ENCODE measurements at places on chromosomes 11 and 22.

DNA sequence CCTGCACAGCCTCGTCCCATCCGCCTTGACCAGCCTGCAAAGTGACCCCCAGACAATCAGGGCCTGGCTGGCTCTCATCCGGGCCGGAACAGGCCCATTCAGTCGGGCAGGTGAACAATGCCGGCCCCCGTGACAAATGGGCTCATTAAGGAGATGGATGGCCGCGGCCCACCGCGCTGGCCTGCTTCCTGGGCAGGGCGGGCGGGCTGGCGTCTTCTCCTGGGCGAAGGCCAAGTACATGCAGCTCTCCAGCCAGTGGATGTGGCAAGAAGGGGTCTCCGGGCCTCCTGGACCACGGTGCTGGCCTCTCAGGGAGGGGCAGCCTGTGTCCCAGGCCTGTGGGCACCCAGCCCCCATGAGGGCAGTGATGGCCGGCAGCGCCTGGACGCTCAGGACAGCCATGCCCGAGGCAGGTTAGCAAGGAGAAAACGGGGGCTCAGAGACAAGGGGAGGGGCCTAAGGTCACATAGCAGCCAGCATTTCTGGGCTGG is 1022.8 kb downstream of the BRD1 start:
- no peak for DNase-seq

GRCh38 chr22:46067159-46068111 is 82.9 kb upstream of the PPARA start:
- no peak for DNase-seq

- DNase-seq, result no peak
These were observed 66.2 kb downstream of the COMMD9 start for GRCh38 chr11:36222831-36223635.

DNA sequence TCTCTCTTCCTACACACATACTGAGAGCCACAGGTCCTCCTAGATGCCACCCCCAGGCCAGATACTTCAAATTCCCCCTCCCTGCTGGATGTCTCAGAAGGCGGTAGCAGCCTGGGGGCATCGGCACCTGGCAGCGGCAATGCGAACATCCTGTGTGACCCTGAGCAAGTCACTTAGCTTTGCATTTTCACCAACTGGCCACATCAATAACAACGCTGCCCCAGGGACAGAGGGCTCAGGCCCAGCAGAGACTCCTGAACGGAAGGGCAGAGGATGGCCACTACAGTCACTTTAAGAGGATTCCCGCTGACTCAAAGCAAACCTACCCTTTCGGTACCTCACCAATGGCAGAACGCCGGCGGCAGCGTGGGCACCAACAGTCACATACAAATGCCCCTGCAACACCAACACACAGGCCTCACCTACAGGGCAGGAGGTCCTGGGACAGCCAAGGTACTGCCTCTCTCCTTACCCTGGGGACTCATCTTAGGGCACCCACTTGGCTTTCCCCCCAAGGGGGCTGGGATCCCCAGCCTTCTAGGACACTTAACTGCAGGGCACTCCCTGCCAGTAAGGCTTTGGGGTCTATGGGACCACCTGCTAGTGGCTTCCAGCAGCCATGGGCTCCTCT is 1.6 kb downstream of the LMO1 start:
- DNase-seq, result no peak

- no peak for DNase-seq
These were observed 6.1 kb upstream of the APOL3 start for GRCh38 chr22:36166518-36167220.

- DNase-seq, result no peak
These were observed 77.3 kb upstream of the ARFGAP3 start for GRCh38 chr22:42934338-42934737.

GRCh38 chr11:75878933-75879332 is 63.9 kb downstream of the UVRAG start:
- no peak for DNase-seq

DNA sequence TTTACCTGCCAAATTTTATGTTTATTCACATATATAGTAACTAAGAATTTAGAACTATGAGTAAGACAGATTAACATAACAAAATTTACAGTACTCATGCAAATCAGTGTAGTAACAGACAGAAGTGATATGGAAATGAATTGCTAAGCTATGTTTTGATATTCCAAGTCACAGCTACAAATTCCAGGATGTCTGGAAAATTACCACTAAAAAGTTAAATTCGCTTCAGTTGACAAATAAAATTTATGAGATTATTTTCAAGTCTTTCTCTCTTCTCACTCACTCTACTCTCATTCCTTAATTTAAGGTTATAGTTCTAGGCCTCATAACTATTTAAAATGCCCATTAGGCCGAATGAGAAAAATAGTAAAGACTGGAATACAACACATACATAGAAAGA is 18.1 kb downstream of the XKR3 start:
- no peak for DNase-seq

DNA sequence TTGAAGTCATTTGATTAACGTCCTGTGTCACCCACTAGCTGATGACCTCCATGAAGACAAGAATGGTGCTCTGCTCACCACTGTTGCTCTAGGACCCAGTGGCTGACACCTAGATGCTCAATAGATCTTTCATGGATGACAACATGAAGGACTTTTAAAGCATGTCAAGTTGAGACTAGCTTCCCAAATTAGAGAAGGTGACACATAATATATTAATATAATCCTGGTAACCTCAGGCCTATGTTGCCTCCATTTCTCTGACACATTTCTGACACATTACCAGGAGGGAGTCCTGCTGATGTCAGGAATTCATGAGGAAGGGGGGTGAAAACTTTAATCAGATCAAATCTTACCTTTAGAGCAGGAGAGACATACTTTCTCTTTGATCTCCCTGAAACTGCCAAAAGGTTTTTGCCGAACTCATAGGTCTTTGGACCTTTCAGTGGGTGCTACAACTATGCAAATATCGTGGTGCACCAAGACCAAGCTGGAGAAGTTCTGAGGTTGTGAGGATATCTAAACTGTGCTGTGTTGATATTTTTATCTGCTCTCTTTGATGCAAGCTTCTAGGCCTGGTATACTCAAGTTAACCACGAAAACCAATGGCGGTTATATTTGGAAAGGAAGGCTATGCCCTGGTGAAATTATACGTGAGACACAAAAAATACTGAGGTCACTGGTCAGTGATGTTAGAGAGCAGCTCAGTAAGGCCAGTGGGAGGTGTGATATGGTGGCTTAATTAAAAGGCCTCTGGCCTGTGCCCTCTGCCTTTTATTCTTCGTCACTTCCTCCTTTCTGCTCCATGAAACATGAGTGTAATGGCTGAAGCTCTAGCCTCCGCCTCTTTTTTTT is 13.2 kb upstream of the AMPD3 start:
- no peak for DNase-seq

DNA sequence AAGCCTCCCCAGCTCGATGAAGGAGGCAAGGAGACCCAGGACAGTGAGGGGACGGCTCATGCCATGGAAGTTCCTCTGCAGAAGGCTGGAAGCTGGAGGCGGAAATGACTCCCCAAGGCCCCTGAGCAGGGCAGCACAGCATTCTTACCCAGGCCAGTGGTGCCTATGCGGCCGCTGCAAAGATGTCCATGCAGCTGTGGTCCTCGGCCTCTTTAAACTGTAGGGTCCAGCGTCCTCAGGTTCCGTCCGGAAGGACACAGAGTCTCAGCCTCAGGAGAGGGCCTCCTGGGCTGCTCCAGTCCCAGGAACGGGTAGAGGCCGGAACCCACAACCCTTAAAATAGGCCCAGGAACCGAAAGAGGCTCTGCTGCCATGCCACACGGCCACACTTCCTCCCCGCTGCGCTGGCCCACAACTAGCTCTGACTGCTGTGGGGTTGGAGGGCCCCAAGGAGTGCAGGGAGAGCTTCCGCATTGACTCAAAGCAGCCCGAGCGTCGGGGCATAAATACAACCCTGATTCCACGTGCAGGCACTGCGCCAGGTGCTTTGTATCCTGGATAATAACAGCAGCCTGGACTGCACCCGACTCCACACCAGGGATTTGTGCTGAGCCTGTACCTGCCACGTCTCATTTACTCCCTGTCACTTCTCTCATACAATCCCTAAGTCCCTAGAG is 5.5 kb downstream of the KIAA0930 start:
- no peak for DNase-seq

GRCh38 chr11:72238040-72238450 is 5.9 kb downstream of the PHOX2A start:
- peak; percentile 55 for DNase-seq

- no peak for DNase-seq
These were observed 120.7 kb upstream of the TOP3B start for GRCh38 chr22:22103078-22103875.

GRCh38 chr11:102850973-102851745 is 7.8 kb upstream of the MMP3 start:
- no peak for DNase-seq

- DNase-seq, result no peak
These were observed 139.5 kb upstream of the TIMP3 start for GRCh38 chr22:32661737-32662586.

- DNase-seq, result no peak
These were observed 23.7 kb downstream of the RSPH14 start for GRCh38 chr22:23117891-23118646.

GRCh38 chr11:47863898-47864430 is 15.8 kb upstream of the NUP160 start:
- no peak for DNase-seq

GRCh38 chr11:7657306-7658025 is 15.8 kb downstream of the CYB5R2 start:
- DNase-seq, result peak; percentile 4

GRCh38 chr11:117796872-117797529 is at the start of gene DSCAML1:
DSCAML1 (minus strand) TSS chr11:117797216; CDS start chr11:117797079, 137 bp downstream.
- DNase-seq, result no peak

GRCh38 chr11:118488480-118489109 is 38.7 kb upstream of the TTC36 start:
- DNase-seq, result peak; percentile 83

DNA sequence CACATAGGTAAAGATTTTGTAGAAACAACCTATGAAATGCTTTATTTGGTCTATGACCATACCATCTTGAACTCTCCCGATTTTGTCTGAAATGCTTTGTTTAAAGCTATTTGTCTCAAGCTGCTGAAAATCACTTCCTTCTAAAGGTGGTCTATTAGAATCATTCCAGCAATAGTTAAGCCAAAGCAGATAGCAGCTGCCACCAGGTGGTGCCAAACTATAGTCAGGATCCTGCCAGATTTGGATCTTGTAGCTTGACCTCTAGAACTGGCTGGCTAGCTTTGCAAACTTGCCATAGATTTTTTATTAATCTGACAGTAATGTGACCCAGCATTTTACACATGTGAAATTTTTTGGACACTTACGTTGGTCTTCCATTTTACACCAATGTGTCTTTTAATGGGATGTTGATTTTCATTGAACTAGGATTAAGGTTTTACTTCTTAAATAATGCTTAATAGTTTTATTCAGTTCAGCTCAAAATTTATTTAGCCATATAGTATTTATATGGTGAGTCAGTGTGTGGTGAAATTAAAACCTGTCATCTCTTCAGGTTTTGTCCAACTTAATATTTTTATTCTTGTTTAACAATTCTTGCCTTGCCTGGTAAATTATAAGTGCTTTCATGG is 19.7 kb downstream of the CTR9 start:
- peak; percentile 48 for DNase-seq

DNA sequence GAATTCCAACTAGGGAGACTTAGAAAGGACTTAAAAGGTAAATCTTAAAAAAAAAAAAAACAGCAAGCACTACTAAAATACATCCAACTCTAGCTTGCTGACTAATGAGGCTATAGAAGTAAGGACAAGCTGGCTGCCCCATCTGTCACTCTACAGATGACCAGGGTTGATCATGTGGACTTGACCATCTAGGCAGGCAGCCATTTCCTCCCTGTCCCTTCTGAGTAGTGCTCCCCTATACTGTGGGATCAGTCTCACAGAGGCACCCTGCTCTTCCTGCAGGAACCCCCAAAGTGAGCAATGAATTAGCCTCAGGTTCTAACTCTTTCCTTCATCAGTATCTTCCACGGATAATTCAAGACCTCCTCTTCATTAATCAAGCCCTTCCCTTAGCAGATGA is 12.3 kb downstream of the SLC1A2 start:
- no peak for DNase-seq

- DNase-seq, result no peak
These were observed 139.5 kb downstream of the CTTN start for GRCh38 chr11:70537576-70538571.

DNA sequence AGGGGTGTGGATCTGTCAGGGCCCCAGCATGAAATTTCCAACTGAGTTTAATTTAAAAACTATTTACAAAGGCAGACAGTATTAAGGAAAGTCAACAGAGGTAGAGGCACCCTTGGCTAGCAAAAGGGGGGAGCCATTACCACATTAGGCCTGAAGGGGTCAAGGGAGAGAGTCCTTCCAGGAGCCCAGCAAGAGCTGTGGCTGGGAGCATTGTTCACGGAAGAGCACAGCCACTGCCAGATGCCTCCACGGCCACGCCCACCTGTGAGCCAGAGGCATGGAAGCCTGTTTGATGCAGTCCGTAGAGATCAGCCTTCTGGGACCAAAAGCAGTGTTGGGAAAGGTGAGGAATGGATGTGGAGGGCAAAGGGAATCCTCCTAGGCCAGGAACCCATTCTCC is 102.6 kb downstream of the GALNT18 start:
- no peak for DNase-seq

- no peak for DNase-seq
These were observed 1.5 kb downstream of the DGAT2 start for GRCh38 chr11:75770102-75770501.

GRCh38 chr22:20154602-20155187 is 3.8 kb upstream of the CCDC188 start:
- DNase-seq, result no peak
